ENCODE measurements at places on chromosomes 6 and 20. TPM values are rescaled to one million over a fixed set of nuclear protein-coding genes. Genes with fewer than 3 reads are reported as not detected.

The SAMD10 gene
- 1.3 TPM for total RNA-seq

DNA sequence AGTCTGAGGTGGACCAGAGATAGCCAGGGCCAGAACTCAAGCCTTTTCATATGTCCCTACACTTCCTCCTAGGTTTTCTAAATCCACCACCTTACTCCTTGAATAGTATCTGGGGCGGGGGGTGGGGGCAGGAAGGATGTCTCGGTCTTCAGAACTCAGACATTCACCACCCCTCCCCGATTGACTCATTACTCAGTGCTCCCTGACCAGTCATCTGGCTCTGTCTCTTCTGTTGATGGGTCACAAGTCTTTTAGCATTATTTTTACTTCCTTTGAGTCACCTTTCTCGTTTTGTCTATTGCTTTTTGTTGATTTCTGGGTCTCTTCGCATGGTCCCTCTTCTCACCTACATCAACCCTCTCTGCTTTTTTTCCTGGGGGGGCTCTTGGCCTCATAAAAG, 23.3 kb downstream of the NOX3 start:
- no peaks in the 10 kb centered on the region for H3K27me3 ChIP-seq
- H3K4me3 ChIP-seq: no peak overlapping the region
- H3K27ac ChIP-seq: no peak overlapping the region
- DNase-seq: no peak

DNA sequence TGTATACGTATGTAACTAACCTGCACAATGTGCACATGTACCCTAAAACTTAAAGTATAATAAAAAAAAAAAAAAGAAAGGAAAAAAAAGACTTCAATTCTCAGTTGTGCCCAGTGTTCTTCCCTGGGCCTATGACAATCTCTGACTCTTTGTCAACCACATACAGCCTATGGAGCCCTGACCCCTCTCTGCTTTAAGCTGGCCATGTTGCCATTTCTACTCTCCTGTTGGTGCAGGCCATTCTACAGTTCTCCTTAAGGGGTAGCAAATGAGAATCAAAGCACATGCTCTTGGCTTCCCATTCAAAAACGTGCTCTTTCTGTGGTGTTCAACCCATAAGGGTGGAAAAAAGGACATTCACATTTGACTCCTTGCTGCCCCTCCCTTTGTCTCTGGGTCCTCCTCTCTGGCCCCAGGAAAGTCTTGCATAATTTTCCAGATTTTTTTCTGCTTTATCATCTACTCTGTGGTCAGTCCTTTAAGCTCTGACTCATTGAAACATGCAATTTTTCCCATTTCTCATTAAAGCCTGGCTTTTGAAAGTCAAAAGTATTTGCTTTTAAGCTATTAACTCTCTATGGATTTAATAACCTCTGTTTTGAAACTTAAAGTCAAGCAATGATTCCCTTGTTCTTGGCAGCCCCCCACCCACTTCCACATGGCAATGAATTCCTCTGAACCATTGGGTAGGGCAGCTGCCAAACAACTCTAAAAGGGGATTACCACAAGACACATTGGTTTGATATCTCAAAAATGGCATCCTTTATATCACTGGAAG, 208.6 kb upstream of the MCHR2 start:
- no peaks in the 10 kb centered on the region for H3K27me3 ChIP-seq
- no peak overlapping the region for H3K27ac ChIP-seq
- no peak for DNase-seq
- no peak overlapping the region for H3K4me3 ChIP-seq
- H3K36me3 ChIP-seq: no peaks in the 10 kb centered on the region

- H3K36me3 ChIP-seq: no peaks in the 10 kb centered on the region
- no peak overlapping the region for H3K4me3 ChIP-seq
- H3K27me3 ChIP-seq: no peaks in the 10 kb centered on the region
- no peak overlapping the region for H3K27ac ChIP-seq
These were observed 159.7 kb downstream of the GMDS start for GRCh38 chr6:2085657-2086056.

- no peak for DNase-seq
- peaks cover 13% of the 10 kb centered on the region for H3K4me1 ChIP-seq
- no peaks in the 10 kb centered on the region for H3K36me3 ChIP-seq
- H3K4me3 ChIP-seq: no peak overlapping the region
- no peak overlapping the region for H3K27ac ChIP-seq
These were observed 519.9 kb upstream of the NOX3 start for GRCh38 chr6:155975506-155975905.

DNA sequence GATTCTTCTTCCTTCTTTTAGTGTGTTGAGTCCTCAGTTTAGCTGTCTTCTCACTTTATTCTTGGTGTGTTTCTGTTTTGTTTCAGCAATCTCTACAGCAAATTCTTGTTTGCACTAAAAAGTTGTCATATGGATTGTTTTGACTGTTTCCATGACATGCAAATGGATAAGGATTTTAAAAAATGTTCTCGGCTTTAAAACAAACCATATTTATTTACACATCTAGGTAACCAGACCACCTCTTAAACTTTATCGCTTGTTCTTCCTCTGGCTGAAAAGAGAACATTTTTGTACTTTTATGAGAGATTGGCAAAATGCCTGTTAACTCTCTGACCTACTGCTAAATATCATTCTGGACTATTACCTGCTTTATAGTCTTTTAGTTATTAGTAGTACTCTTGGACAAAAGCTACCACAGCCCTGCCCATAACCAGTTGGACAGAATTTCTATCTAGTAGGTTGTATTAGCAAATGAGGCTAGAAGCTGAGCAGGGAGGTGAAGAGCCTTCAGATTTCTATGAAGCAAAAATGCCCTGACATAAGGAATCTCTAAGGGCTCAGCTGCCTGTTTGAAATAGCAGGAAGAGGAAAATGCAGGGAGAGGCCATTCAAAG, 268.3 kb downstream of the CD109 start:
- H3K36me3 ChIP-seq: no peaks in the 10 kb centered on the region
- H3K4me3 ChIP-seq: no peak overlapping the region
- no peaks in the 10 kb centered on the region for H3K4me1 ChIP-seq
- no peaks in the 10 kb centered on the region for H3K27me3 ChIP-seq

GRCh38 chr20:43774754-43775153, 48.0 kb upstream of the GTSF1L start:
- H3K4me3 ChIP-seq: no peak overlapping the region
- no peaks in the 10 kb centered on the region for H3K27me3 ChIP-seq
- no peaks in the 10 kb centered on the region for H3K4me1 ChIP-seq

DNA sequence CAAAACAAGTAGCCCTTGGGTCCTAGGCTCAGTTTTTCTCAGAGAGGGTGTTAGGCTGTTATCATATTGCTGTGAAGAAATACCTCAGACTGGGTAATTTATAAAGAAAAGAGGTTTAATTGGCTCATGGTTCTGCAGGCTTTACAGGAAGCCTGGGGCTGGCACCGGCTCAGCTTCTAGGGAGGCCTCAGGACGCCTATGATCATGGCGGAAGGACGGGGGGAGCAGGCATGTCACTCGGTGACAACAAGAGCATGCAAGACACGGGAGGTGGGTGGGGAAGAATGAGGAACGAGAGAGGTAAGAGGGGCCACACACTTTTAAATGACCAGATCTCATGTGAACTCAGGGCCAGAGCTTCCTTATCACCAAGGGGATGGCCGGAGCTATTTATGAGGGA, 26.9 kb downstream of the CDH26 start:
- no peak for DNase-seq
- H3K27me3 ChIP-seq: no peaks in the 10 kb centered on the region
- H3K4me1 ChIP-seq: no peaks in the 10 kb centered on the region
- H3K36me3 ChIP-seq: no peaks in the 10 kb centered on the region

The SLC17A2 gene
- not detected for total RNA-seq

- no peaks in the 10 kb centered on the region for H3K36me3 ChIP-seq
- no peaks in the 10 kb centered on the region for H3K4me1 ChIP-seq
- no peak overlapping the region for H3K27ac ChIP-seq
- H3K27me3 ChIP-seq: no peaks in the 10 kb centered on the region
These were observed 443.7 kb upstream of the BTBD3 start for GRCh38 chr20:11473983-11474382.

GRCh38 chr6:74875193-74875592, 330.7 kb downstream of the COL12A1 start:
- no peak overlapping the region for H3K4me3 ChIP-seq
- no peak overlapping the region for H3K27ac ChIP-seq
- no peak for DNase-seq
- H3K36me3 ChIP-seq: no peaks in the 10 kb centered on the region
- H3K27me3 ChIP-seq: no peaks in the 10 kb centered on the region

The RPS10 gene
- 1,731 TPM for total RNA-seq

The CLPSL1 gene
- not detected for total RNA-seq
